ENCODE measurements at places on chromosomes 5 and 9.

- DNase-seq, result no peak
These were observed 634.4 kb upstream of the WWC1 start for GRCh38 chr5:167657016-167657415.

GRCh38 chr5:9201761-9202160 lies 344.1 kb downstream of the SEMA5A start:
- DNase-seq, result no peak

GRCh38 chr5:172846249-172846648 lies 12.2 kb downstream of the ERGIC1 start:
- DNase-seq, result no peak

DNA sequence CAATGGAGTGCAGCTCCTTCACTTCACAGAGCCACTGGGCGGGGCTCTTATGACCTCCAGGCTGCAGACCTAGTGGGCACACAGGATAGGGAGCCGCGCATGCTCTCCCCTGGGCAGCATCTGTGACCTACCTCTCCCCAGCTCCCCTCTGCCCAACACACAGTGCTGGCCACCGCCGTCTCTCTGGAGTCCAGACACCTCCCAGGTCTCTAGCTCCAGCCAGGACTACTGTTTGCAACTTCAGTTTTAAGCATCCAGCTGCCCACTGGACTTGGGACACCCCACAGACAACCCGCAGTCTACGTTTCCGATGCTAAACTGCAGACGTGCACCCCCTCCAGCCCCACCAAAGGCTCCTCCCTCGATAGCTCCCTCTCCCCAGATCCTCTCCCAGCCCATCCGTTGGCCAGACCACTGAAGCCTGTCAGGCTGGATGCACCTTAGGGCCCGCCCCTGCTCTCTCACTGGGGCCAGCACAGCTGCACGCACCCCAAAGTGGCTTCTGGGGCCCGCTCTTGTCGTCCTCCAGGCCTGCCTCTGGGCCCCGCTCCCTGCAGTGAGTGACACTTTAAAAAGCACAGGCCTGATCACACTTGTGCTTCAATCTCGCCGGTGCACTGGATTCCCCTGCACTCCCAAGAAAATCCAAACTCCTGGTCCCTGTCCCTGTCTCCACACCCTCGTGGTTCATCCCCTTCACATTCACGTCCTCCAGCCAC lies 11.3 kb downstream of the FLT4 start:
- no peak for DNase-seq

GRCh38 chr5:137572042-137572695 lies 73.0 kb upstream of the SPOCK1 start:
- DNase-seq, result no peak

DNA sequence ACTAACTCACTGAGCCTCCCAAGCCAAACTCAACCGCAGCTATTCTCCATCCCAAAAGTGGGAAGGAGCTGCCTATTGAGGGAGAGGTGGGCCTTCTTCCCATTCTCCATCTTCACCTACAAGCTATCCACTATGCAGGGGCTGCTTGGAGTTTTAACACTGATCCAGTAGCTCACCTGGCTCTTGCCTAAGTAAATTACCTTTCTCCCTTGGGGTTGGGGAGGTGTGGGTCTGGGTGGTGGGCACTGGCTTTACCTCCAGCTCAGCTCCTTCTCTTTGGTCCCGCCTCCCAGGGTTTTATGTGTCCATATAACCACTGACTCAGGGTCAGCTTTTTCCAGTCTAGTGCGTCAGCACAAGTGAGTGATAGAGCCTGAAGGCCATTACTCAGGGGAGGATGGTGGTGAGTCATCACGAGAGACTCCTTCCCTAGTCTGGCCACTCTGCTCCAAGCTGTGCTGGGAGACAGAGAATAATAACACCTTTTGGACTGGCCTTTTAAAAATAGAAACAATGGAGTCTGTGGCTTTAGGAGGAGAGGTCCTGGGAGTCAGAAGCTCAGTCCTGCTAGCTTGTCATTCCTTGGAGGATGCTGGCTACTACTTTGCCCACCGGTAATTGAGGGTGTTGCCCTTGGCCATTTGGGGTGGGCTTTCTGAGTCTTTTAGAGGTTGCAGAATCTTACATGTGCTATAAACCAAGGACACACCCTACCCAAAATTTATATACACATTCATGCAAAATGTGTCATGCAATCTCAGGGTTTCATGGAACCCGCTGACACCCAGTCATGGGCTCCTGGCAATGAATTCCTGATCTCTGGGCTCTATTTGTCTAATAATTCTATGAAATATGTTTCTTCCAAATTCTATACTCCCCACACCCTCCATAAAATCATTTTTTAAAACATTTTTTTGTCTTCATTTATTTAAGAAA lies 35.6 kb upstream of the ATP6V1G1 start:
- DNase-seq, result no peak

GRCh38 chr5:179258001-179258921 lies 87.0 kb downstream of the ADAMTS2 start:
- no peak for DNase-seq

- no peak for DNase-seq
These were observed 3.9 kb upstream of the EFNA5 start for GRCh38 chr5:107674655-107675054.

- no peak for DNase-seq
These were observed 208.1 kb upstream of the PIK3R1 start for GRCh38 chr5:68007451-68007850.

- no peak for DNase-seq
These were observed 79.0 kb downstream of the KCNIP1 start for GRCh38 chr5:170582644-170583330.

DNA sequence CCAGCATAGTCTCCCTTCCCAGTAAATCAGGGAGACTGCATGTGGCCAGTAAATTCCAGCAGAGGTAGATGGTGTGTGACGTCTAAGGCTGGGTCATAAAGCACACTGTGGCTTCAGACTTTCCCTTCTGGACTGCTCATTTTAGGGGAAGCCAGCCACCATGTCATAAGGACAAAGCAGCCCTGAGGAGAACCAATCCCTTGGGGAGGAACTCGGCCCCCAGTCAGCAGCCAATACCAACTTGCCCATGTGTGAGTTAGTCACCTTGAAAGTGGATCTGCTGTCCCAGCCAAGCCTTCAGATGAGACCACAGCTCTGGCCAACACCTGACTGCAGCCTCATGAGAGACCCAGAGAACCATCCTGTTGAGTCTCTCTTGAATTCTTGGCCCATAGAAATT lies 14.7 kb upstream of the NINJ1 start:
- no peak for DNase-seq

GRCh38 chr9:4221931-4222330 lies 77.9 kb downstream of the GLIS3 start:
- DNase-seq, result no peak

DNA sequence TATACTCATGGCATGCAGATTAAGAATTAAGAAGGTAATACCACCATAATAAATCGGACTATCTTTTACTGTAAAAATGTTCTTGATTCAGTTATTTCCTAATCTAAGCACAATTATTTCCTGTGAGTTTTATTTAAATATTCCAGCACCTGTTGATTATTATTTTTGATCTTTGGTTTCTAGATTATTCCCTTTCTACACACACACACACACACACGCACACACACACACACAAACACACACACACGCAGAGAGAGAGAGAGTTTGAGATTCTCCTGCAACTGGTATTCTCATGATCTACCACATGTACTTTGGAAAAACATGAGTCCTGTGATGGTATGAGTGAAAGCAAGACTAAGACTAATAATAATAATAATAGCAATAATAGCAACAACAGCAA lies 17.0 kb upstream of the CKMT2 start:
- no peak for DNase-seq

GRCh38 chr5:127963931-127964330 lies 119.6 kb upstream of the SLC12A2 start:
- no peak for DNase-seq

- no peak for DNase-seq
These were observed 3.3 kb upstream of the LSM11 start for GRCh38 chr5:157740229-157740610.

DNA sequence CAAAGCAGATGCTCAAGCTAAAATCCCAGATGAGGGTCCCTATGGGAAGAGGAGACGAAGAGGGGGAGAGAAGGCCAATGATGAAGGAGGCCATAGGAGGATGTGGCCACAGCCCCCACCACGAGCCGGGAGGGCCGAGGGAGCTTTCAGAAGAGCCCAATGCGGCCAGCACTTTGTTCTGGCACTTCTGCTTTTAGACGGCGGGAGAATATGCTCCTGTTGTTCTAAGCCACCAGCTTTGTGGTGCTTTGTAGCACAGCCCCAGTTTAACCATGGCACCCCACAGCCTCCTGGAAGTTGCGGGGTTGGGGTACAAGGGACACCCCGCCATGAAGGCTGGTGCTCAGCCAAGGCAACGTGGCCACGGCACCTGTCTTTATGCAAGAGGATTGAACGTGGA lies 33.4 kb downstream of the LPCAT1 start:
- no peak for DNase-seq

GRCh38 chr5:149404746-149405549 lies 25.9 kb upstream of the IL17B start:
- DNase-seq, result no peak

DNA sequence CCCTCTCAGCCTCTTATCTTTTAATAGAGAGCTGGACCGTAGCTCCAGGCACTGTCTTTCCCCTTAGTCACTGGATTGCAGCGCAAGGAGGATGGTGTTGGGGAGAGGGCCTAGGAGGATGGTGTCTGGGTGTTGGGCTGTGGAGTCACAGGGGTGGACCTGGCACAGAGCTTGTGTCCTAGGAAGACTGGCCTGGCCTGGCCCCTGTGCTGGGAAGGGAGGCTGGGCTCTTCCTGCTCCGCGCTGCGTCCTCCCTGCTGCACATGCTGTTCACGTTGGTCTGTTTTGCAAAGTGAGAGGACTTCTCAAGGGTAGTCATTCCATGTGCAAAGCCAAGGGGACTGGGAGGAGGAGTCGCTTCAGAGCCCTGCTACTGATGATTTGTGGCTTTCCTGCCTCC lies 123.9 kb downstream of the EHMT1 start:
- no peak for DNase-seq

DNA sequence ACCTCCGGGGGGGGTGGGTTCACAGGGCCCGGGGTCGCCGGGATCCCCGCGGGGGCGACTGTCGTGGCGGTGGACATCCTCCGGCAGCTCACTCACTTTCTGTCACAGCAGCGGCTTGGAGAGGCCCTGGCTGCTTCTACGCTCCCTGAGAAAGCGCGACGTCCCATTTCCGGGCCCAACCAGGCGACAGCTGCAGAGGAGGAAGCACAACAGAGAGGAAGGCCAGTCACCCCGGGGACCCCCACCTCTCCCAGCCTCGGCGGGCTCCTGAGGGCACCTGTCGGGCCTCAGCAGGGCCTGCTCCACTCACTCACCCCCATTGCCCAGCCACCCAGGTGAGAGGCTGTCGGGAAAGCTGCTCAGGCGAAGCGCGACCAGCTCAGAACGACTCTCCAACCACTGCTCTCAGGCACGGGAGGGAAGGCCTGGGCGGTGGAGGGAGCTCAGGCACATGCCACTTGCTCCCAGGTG lies 14.4 kb downstream of the BRD3 start:
- DNase-seq, result no peak

- DNase-seq, result no peak
These were observed 8.5 kb upstream of the ORM1 start for GRCh38 chr9:114314256-114314867.

DNA sequence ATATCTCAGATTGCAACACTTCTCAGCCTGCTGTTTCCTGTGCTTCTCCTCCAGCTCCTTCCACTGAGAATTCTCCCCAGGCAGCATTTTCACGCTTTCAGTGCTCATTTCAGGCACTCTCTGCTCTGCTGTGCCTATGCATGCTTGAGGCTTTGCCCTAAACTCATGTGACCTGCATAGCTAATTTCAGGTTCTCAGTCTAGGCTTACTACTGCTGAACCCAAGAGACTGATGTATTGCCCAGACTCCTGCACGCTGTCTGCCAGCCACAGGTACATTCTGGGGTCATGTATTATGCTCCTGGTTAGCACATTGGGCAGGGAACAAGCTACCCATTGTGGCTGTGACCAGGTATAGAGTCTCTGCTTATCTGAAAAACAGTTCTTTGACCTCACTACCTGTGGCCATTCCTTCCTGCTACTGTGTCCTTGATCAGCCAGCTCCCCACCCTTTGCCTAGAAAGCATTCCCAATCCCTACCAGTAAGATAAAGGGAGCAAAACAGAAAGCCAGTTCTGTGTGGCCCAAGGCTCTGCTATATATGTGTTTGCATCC lies 34.7 kb downstream of the PIP5K1B start:
- DNase-seq, result no peak

GRCh38 chr5:59698207-59699178 lies 195.0 kb downstream of the PDE4D start:
- no peak for DNase-seq

DNA sequence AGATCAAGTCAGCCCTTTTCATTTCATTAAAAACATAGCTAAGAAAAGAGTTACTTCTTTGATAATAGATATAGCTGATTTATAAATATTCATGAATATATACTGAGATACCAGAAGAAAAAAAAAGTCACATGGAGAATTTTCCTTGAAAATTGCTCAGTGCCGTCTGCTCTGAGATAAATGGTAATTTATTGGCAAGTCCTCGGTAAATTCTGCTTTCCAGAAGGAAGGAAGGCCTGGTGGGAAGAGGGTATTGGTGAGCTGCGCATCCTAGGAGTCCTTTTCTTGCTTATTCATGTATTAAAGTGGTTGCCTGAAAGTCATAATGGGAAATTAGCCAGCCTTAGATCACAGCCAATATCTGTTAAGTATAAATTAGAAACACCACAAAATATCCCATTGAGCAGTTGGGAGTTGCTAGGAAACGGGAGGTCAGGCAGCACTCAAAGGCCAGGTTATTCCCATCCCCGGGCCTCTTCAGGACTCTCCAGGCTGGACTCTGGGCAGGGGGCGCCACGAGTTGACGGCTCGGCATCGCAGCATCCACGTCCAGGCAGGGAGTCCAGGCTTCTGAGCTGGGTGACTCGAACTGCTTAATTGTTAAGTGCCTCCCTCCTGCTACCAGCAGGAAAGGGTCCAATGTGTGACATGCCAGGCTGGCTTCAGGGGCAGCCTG lies 116.7 kb upstream of the RETREG1 start:
- no peak for DNase-seq

- DNase-seq, result no peak
These were observed 213.9 kb downstream of the BNC2 start for GRCh38 chr9:16656432-16657169.

GRCh38 chr5:175671013-175671412 lies 13.1 kb downstream of the HRH2 start:
- no peak for DNase-seq

DNA sequence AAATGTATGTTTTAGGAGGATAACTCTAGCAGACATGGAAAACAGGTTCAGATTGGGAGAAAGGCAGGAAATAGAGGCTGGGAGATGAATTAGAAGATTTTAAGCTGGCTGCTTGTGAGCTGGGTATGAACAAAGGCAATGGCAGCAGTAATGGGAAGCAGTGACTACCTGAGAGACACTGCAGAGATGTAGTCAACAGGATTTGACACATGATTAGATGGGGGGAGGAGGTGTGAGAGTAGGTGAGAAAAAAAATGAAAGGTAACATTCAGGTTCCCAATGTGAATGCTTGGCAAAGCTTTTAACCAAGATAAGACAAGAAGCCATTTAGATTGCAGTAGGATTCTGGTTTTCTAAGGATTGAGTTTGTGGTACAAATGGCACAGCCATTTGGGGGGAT lies 22.8 kb upstream of the IFNE start:
- no peak for DNase-seq
